ENCODE measurements at places on chromosomes 3 and 15. TPM values are rescaled to one million over a fixed set of nuclear protein-coding genes. Genes with fewer than 3 reads are reported as not detected.

CD86 gene
- total RNA-seq: not detected

DNA sequence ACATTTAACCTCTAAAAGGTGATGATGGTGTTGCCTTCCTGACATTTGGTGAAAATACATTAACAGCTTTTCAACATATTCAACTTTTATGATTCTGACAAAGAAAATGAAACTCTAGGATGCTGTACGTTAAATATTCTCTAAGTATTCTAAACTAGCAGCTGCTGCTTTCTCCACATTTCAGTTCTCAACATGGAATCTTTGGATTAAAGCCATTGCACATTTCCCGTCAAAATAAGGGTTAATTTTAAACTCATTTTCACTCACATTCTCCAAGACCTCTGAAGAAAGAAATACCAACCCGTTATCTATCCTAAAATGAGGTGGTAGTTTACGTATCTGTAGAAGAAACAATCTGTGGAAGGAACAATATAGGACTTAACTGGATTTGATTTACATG lies 655.7 kb upstream of the ARPP21 start:
- H3K27me3 ChIP-seq: no peaks in the 10 kb centered on the region
- no peak for DNase-seq
- no peaks in the 10 kb centered on the region for H3K4me1 ChIP-seq

GRCh38 chr15:50880206-50880605 lies 28.3 kb upstream of the AP4E1 start:
- DNase-seq: no peak
- peak overlapping the region; percentile 8 for H3K27ac ChIP-seq
- no peaks in the 10 kb centered on the region for H3K27me3 ChIP-seq
- H3K4me1 ChIP-seq: no peaks in the 10 kb centered on the region
- H3K36me3 ChIP-seq: no peaks in the 10 kb centered on the region

GRCh38 chr15:99630607-99631131 lies 64.9 kb downstream of the MEF2A start:
- no peaks in the 10 kb centered on the region for H3K27me3 ChIP-seq
- peaks cover 39% of the 10 kb centered on the region for H3K4me1 ChIP-seq
- H3K36me3 ChIP-seq: no peaks in the 10 kb centered on the region
- peak overlapping the region; percentile 39 for H3K27ac ChIP-seq
- H3K4me3 ChIP-seq: no peak overlapping the region

DNA sequence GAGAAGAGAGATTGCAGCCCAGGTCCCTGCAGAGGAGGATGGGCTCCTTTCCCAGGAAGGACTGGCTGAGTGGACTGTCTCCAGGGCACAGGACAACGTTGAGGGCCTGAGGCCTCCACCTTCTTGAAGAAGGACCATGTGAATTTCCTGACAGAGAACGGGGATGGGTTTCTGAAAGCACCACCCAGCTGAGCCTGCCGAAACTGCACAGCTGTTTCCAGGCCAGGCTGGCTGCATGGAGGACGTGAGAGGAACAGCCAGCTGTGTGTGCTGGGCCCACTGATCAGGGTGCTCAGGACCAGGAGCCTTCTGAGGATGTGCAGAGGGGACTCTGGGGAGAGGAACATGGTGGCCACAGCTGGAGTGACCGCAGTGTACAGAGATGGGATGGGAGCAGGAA lies 39.2 kb downstream of the HMCES start:
- no peaks in the 10 kb centered on the region for H3K27me3 ChIP-seq
- H3K4me1 ChIP-seq: peaks cover 18% of the 10 kb centered on the region
- no peak overlapping the region for H3K4me3 ChIP-seq

GRCh38 chr3:36923523-36923943 lies 21.3 kb downstream of the TRANK1 start:
- H3K4me1 ChIP-seq: no peaks in the 10 kb centered on the region
- H3K36me3 ChIP-seq: no peaks in the 10 kb centered on the region
- H3K27ac ChIP-seq: no peak overlapping the region
- no peak for DNase-seq
- no peaks in the 10 kb centered on the region for H3K27me3 ChIP-seq

- H3K27me3 ChIP-seq: no peaks in the 10 kb centered on the region
- H3K4me1 ChIP-seq: no peaks in the 10 kb centered on the region
- DNase-seq: no peak
- H3K4me3 ChIP-seq: no peak overlapping the region
- no peak overlapping the region for H3K27ac ChIP-seq
Observed at GRCh38 chr3:140686948-140687347, 9.1 kb downstream of the TRIM42 start.

DNA sequence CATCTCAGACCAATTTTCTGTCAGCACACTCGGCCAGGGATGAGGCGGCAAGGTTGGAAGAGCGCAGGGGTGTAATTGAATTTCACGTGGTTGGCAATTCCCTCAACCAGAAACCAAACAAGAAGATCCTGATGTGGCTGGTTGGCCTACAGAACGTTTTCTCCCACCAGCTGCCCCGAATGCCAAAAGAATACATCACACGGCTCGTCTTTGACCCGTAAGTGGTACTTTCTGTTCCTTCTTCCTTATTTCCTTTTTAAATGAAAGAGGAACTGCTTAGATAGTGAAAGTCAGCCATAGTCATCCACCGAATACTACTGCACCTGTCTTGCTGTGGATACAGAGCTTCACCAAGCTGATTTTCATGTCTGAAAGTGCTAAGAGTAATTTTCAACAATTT lies 60.1 kb downstream of the SGO1 start:
- no peaks in the 10 kb centered on the region for H3K4me1 ChIP-seq
- DNase-seq: no peak
- H3K27ac ChIP-seq: no peak overlapping the region
- peaks cover 54% of the 10 kb centered on the region for H3K36me3 ChIP-seq

DNA sequence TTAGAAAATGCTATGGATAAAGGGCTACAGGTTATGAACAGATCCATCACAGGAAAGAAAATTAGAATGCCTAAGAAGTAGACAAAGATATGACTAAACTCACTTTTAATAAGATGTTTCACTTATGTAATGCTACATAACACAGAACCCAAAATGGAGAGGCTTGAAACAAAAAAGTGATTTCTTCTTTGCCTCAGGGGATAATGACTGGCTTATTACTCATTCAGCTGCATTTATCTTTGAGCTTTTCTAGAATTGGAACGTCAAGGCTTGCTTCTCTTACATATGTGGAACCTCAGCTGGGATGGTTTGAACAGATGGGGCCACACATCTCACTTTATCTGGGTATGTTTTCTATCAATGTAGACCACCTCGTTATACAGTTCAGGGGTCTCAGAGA lies 120.6 kb upstream of the EPHA3 start:
- no peak overlapping the region for H3K27ac ChIP-seq
- no peaks in the 10 kb centered on the region for H3K27me3 ChIP-seq
- no peak for DNase-seq
- H3K4me3 ChIP-seq: no peak overlapping the region

GRCh38 chr3:134543113-134543512 lies 57.3 kb downstream of the CEP63 start:
- H3K36me3 ChIP-seq: peaks cover 40% of the 10 kb centered on the region
- DNase-seq: no peak
- H3K27me3 ChIP-seq: no peaks in the 10 kb centered on the region
- no peak overlapping the region for H3K4me3 ChIP-seq
- no peak overlapping the region for H3K27ac ChIP-seq
- H3K4me1 ChIP-seq: no peaks in the 10 kb centered on the region

CRABP1 gene
- not detected for total RNA-seq

RLBP1 gene
- total RNA-seq: not detected

- H3K27ac ChIP-seq: peak overlapping the region; percentile 78
- no peak for DNase-seq
- peaks cover 4% of the 10 kb centered on the region for H3K4me1 ChIP-seq
- H3K27me3 ChIP-seq: no peaks in the 10 kb centered on the region
- H3K4me3 ChIP-seq: no peak overlapping the region
Observed at GRCh38 chr15:48984811-48985352, 21.2 kb upstream of the SHC4 start.
